MCF 10A (cell line): ENCODE measurements at places on chromosomes 13 and 19.

- no peaks in the 10 kb centered on the region for H3K27me3 ChIP-seq
- peaks cover 8% of the 10 kb centered on the region for H3K4me1 ChIP-seq
- peak; percentile 61 for DNase-seq
- H3K36me3 ChIP-seq = no peaks in the 10 kb centered on the region
- no peak overlapping the region for H3K27ac ChIP-seq
- H3K4me3 ChIP-seq = no peak overlapping the region
Observed at GRCh38 chr13:76764429-76764828, 121.8 kb downstream of the KCTD12 start.

GRCh38 chr13:78325585-78325984, 277.8 kb downstream of the POU4F1 start:
- peaks cover 10% of the 10 kb centered on the region for H3K4me1 ChIP-seq
- no peak for DNase-seq
- H3K27me3 ChIP-seq = no peaks in the 10 kb centered on the region

DNA sequence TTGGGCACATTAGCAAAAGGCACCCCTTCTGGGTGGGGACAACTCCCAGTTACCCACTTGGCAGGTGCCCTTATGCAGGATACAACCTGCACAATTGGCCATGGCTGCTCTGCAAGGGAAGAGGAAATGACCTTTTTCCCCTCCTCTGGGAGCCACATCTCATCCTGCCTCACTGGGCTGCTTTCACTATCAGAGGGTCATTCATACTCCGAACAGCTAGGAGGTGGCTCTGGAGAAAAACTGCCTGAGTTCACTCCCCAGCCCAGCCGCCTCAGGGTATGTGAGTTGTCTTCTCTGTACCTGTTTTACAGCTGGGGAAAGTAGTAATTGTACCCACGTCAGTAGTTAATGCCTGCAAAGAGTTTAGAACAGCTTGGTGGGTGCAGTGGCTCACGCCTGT, 7.1 kb upstream of the ACTN4 start:
- peaks cover 16% of the 10 kb centered on the region for H3K4me1 ChIP-seq
- no peak overlapping the region for H3K4me3 ChIP-seq
- H3K27me3 ChIP-seq = no peaks in the 10 kb centered on the region
- peak; percentile 31 for DNase-seq
- peaks cover 31% of the 10 kb centered on the region for H3K36me3 ChIP-seq

GRCh38 chr19:14402332-14403144, 16.6 kb downstream of the DDX39A start:
- peak overlapping the region; percentile 16 for H3K4me3 ChIP-seq
- no peaks in the 10 kb centered on the region for H3K27me3 ChIP-seq
- peak overlapping the region; percentile 77 for H3K27ac ChIP-seq
- DNase-seq = peak; percentile 91
- peaks cover 16% of the 10 kb centered on the region for H3K4me1 ChIP-seq
- peaks cover 83% of the 10 kb centered on the region for H3K36me3 ChIP-seq

DNA sequence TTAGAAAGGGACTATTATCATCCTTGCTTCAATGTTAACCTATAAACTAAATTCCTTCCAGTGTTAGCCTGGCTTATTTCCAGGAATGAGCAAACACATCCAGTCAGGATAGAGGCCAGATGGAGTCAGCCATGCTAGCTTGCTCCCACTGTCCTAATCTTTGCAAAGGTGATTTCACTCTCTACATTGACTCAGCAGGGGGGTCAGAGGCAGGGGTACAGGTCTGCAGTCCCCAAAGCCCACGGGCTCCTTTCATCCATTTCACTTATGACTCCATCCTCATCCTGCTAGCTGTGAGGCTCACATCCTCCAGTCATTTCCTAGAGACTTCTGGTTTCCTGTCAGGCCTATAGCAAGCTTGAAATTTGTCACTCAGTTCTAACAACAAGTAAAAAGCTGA, 63.4 kb upstream of the CEACAM8 start:
- DNase-seq = no peak
- H3K27me3 ChIP-seq = peaks cover 50% of the 10 kb centered on the region
- no peak overlapping the region for H3K27ac ChIP-seq
- no peaks in the 10 kb centered on the region for H3K4me1 ChIP-seq

GRCh38 chr13:83622422-83622784, 259.9 kb downstream of the SLITRK1 start:
- H3K27me3 ChIP-seq = no peaks in the 10 kb centered on the region
- DNase-seq = no peak
- H3K4me3 ChIP-seq = no peak overlapping the region
- peaks cover 9% of the 10 kb centered on the region for H3K4me1 ChIP-seq

GRCh38 chr13:108993346-108993745, 363.9 kb downstream of the MYO16 start:
- H3K36me3 ChIP-seq = no peaks in the 10 kb centered on the region
- no peak overlapping the region for H3K27ac ChIP-seq
- H3K27me3 ChIP-seq = no peaks in the 10 kb centered on the region

- H3K27ac ChIP-seq = no peak overlapping the region
- no peak for DNase-seq
- H3K4me1 ChIP-seq = no peaks in the 10 kb centered on the region
- no peaks in the 10 kb centered on the region for H3K36me3 ChIP-seq
- no peaks in the 10 kb centered on the region for H3K27me3 ChIP-seq
Observed at GRCh38 chr19:42461700-42462324, 19.1 kb upstream of the CXCL17 start.

GRCh38 chr13:76759877-76760276, 126.3 kb downstream of the KCTD12 start:
- H3K27me3 ChIP-seq = no peaks in the 10 kb centered on the region
- H3K27ac ChIP-seq = no peak overlapping the region
- DNase-seq = no peak
- H3K4me1 ChIP-seq = peaks cover 15% of the 10 kb centered on the region
- H3K36me3 ChIP-seq = no peaks in the 10 kb centered on the region

GRCh38 chr19:5904352-5905113, at the start of gene VMAC:
Gene VMAC, plus strand, starts transcription at chr19:5904872. Its CDS starts 19 bp downstream, at chr19:5904891.
- peaks cover 6% of the 10 kb centered on the region for H3K4me1 ChIP-seq
- peak; percentile 100 for DNase-seq
- no peaks in the 10 kb centered on the region for H3K27me3 ChIP-seq
- peaks cover 44% of the 10 kb centered on the region for H3K36me3 ChIP-seq

GRCh38 chr19:30648866-30649862, 277.0 kb downstream of the ZNF536 start:
- no peaks in the 10 kb centered on the region for H3K4me1 ChIP-seq
- no peak overlapping the region for H3K4me3 ChIP-seq
- no peaks in the 10 kb centered on the region for H3K27me3 ChIP-seq
